HFFc6 (cell line): ENCODE measurements at places on chromosomes 13 and 19.

- no peak for DNase-seq
Observed at GRCh38 chr13:109979228-109979627, 192.8 kb upstream of the IRS2 start.

DNA sequence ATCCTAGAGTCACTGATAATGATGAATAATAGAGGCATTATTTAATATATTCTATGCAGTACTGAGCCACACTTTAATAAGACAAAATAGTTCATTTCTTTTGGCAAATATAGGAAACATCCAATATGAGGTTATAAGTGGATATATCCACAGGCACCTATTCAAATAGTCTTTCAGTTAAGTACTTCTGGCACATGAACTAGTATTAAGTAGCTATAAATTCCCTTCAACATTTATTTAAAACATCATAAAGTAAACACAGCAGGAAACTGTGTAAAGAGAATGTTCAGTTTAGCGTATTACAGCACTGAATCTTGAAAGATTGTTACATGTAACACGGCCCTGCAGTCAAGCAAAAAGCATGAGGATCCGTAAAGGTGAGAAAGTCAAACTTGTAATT is 463.3 kb upstream of the KLF12 start:
- no peak for DNase-seq

DNA sequence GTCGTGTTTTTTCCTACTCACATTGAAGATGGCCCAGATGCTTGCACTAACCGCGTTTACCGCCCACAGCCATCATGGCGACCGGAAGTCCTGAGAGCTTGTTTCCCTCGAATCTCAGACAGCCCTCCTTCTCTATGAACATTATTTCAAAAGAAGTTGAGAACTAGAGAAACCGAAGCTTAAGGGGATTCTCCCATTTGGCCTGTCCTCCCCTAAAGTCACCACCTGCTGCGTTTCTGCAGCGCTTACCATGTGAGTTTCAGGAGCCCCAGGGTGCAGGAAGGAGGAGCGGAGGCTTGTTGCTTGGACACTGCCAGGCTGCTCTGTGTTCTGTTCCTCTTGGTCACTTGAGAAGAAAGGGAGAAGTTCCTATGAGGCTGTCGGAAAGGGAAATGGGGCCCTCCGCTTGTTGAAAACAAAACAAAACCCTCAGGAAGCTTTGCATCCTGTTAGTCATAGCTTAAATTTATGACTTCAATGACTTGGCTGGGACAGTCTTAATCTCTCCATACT is 6.2 kb downstream of the CARD8 start:
- DNase-seq, result no peak

DNA sequence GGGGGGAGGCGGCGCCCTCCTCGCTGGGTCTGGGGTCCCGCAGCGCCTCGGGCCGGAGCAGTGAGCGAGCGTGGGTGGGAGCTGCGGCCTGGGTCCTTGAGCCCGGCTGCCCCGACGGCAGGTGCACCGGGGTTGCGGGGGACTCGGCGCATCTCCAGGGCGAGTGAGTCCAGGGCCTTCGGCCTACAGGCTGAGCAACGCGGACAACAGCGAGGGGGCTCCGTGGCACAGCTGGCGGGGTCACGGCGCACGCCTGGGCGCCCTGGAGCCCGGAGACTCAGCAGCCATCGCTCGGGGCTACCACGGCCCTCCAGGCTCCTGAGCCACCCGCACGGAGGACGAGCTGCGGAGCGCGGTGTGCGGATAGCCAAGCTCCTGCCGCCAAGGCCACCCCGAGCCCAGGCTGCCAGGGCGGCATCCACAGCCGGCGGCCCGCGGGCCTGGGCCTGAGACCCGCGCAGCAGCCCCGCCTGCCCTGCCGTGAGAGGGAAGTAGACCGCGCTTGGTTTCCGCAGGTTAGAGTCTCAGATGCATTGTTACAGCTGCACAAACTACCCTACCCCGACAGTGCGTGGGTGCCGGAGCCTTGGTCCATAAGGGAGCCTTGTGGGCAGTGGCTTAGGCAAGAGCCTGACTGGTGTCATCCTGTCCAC is 253.9 kb upstream of the SGCG start:
- no peak for DNase-seq
